ENCODE measurements at places on chromosomes 11 and 22.
A peak's percentile ranks its signal among the peaks of the same experiment; 100 is the strongest.

DNA sequence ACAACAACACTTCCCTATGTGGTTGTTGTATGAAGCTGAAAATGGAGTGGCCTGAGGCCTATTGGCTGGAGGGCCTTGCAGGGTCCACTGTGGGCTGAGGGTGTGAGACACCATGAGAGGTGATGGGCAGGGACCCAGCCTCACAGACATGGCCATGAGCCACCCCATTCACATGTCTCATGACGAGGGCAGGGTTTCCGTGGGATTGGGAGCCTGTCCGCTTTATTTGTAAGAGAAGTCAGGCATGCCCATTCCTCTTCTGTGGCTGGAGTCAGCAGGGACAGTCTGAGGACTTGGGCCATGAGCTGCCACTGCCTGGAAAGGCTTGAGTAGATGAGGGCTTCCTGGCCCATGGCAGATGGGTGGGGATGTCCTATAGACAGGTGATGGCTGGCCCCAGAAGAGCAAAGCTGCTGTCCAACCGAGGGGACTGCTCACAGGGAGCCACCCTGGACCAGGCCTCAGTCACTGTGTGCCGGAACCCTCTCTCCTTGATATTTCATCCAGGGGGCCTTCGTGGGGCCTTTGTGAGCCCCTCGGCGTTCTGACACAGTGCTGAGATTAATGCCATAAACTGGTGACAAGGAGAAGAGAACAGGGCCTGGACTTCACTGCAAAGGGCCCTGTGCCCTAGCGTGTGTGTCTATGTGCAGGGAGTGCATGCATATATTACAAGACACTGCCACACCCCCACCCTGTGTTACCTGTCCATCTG, 971.9 kb downstream of the BRD1 start:
- no peak for DNase-seq

DNA sequence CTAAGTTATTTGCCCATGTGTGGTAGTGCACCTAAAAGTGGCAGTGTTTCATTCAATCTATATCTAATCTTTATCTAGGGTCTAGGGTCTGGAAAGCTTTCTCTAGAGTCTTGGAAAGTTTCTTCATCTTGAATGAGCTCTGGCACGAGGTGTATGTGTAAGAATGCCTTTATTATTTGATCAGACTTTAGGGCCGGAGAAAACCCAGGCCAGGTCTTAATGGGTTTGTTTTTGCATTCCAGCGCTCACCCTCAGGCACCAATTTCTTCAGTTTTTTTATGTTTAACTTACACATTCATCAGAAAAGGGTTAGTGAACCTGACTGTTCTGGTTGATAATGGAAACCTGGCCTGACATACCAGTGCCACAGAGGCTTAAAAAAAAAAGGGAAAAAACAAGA, 68.3 kb upstream of the SLN start:
- no peak for DNase-seq

DNA sequence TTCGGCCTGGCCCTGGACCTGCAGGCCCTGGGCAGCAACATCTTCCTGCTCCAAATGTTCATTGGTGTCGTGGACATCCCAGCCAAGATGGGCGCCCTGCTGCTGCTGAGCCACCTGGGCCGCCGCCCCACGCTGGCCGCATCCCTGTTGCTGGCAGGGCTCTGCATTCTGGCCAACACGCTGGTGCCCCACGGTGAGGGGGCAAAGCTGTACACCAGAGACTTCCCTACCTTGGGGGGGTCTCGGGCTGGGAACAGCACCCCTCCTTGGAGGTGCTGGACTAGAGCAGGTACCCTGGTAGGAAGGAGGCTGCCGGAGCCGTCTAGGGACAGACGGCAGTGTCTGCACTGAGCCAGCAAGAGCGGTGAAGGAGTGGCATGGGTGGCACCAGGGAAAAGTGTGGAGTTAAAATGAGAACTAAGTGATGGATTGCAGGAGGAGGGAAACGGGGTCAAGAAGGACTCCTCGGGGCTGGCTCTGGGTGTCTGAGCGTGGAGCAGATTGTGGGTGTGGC, 8.7 kb downstream of the SLC22A12 start:
- no peak for DNase-seq

DNA sequence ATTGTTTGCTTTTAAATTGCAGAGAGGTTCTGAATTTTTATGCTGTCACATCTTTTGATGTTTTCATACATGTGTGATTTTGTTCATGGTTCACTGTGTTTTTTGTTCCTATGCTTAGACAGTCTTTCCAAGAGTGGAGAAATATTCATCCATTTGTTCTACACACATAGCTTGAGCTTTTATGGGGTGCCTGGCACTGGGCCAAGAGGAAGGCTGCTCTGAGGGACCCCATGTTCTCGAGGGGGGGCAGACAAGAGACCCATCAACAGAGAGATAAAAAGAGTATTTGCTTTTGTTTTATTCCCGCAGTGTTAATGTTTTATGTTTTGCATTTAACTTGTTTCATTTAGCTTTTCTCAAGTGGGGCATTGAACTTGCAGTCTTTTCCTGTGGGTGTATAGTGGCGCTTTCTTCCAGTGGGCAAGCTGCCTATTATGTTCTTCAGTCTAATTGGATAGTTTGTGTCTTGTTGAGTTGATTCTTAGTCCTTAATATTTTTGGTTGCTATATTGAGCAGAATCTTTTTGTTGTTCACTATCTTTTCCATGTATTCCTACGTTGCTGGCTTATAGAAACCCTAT, 57.7 kb downstream of the CABIN1 start:
- DNase-seq: no peak

- DNase-seq: no peak
These were observed 120.1 kb upstream of the SLC5A12 start for GRCh38 chr11:26841818-26842473.

- DNase-seq: no peak
These were observed 37.8 kb downstream of the ARRB1 start for GRCh38 chr11:75313513-75314272.

DNA sequence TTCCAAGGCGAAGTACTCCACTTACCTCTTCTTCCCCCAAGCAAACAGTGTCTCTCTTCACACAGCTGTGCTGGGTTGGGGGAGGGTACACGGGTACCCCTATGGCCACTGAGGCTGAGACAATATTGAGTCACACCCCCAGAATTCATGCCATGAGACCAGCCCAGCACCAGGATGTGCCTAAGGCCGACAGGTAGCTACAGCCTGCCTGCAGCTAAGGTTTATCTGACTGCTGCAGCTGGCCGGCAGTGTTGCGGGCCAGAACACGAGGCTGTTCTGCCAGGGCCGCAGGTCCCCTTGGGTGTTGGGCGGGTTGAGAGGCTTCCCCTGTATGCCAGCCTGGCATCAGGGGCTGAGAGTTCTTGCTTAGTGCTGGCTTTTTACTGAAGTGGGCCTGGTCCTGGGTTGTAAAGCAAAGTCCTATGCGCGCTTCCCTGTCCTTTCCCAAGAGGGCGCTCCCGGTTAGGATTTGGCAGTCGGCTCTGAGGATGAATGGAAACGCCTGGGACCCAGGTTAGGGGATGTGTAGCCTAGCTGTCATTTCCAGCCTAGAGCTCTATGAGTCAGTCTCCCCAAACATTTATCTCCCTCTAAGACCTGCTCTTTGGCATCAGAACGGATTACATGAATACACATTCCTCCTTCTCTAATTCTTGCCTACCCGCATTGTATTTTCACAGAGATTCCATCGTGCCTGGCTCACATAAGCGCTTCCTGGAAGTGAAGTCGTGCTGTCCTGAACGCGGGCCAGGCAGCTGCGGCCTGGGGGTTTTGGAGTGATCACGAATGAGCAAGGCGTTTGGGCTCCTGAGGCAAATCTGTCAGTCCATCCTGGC, 7.1 kb downstream of the USP18 start:
- no peak for DNase-seq

- DNase-seq: no peak
These were observed 40.7 kb downstream of the LMO1 start for GRCh38 chr11:8222820-8223512.

DNA sequence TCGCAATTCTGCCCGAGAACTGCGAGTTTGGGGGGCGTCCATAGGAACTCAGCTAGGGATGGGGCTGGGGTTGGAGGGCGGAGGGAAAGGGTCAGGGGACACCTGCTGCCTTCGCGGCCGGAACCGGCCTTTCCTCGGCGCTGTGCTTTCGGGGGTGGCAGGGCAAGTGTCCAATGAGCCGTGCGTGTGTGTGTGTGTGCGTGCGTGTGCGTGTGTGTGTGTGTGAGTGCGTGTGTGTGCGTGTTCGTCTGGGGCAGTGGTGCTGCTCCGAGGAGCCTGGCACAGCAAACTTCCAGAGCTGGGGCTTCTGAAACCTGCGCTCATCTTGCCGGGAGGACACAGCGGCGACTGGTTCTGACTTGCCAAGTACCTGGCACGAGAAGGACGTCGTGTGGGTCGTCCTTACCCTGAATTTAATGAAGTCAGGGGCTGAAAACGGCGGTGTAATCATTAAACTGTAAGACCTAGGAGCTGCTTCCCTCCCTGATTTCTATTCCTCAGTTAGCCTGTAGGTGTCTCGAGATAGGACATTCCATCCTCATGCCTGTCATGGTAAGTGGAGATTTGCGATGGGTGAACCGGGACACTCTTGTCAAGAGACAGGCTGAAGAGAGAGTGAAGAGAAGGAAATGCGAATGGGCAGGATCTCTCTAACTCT, 27.0 kb upstream of the AMOTL1 start:
- DNase-seq: peak; percentile 8

- DNase-seq: no peak
These were observed 31.3 kb upstream of the ADA2 start for GRCh38 chr22:17250380-17251082.

DNA sequence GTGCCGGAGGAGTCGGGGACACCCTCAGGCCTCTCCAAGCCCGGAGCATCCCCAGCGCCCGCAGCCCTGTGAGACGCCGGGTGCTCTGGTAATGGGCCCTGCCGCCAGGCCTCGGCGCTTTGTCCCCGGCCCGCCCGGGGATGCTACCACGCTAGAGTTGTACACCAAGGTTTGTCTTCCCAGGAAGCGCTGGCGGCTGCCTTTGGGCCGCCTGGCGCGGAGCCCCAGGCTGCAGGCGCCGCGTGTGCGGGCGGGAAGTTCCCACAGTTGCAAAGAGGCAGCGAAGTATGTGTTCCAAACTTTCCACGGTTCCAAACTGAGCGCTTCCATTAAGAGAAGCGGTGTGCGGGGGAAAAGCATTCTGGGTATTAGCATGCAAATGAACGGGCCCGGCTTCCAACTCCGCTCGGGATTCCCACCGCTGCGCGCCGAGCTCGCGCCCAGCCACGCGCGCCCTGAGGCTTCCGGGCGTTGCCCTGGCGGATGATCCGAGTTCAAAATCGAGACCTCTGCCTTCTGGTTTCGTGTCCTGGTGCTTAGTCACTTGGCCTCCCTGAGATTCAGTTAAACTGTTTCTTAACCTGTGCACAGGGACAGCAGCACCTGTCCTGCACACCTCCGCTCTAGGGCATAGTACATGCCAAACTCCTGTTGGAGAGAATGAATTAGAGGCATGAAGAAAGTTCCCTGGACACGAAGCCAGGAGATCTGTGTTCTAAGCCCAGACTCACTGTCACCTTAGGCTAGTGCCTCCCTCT, 1.3 kb upstream of the PATZ1 start:
- DNase-seq: no peak

DNA sequence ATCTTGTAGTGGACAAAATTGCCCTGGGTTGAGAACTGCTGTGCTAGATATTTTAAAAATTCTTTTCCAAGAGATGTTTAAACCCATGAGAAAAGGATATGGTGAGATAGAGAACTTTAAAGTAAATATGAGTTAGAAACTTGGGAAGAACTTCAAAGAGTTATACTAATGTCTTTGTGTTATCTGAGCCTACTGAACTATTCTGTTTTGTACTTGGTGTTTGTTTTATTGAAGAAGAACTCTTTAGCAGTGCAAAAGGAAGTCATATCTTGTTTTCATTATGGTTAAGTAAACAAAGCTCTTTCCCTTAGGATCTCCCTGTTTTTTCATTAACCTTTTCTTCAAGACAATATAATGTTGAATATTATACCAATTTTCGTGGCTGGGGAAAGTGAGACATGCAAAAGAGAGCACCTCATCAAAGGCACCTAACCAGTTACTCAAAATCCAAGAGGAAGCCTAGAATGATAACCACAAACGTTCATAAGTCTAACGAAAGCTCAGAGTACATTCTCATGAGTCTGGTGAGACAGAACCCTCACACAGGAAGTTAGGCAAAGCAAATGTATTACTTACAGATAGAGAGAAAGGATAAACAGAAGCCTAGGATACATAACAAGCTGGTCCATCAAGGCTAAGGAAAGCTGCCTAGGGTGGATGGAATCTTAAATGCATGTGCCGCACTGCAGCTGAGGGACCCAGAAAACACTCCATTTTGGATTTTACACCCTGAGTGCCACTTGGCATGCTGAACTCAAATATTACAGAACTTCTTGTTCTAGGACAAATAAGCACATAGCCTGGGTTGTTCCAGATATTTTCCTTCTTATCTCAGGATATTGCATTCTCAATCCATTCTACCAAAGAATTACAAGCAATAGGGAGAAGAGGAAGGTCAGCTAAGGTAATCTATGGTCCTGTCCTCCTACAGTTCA, 112.5 kb upstream of the ANO3 start:
- no peak for DNase-seq

DNA sequence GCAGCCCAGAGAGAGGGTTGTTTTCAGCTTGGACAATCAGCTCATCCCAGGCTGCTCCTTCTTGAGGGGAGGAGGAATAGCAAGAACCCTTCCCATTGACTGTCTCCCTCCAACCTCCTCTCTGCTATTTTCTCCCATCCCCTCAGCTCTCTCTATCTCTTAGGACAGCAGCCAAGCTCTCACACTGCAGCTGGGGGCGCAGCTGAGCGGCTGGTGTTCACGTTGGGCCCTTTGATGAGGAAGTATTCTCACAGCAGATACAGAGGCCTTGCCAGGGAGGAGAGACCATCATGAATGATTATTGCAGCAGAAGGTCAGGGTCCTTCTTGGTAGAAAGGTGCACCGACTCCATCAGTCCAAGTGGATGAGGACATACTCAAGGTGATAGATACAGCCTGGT, 26.5 kb upstream of the CADM1 start:
- no peak for DNase-seq

DNA sequence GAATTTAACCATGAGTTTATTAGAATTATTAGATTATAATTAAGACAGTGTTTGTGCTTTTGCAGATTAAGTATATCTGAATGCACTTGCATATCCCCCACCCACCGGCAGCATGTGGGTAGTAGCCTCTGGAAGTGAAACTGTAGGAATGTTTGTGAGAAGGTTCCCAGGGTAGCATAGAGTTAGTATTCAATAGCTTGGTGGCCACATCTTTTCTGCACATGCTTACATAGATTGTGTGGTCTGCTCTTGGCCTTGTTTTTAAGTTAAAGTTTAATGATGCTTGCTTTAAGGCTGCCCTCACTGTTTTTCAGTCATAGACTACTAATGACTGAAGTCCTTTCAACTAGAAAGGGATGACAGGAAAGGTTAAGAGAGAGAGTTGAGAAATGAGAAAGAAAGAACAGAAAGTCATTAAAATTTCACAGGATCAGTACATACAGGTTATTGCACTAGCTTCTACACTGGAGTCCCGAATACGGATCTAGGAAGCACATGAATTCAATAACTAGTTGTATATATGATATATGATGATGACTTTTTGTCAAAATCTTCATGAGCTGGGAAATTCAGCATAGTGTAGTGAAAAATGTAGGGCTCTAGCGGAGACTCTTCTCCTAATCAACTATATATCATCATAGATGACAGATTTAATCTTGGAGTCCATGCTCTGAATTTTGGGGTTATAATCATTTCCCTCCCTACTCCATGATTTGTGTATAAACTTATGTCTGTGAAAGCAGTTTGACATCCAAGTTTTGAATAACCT, 137.1 kb downstream of the ARHGAP42 start:
- DNase-seq: no peak
